ENCODE measurements at places on chromosomes 3 and 15. TPM values are rescaled to one million over a fixed set of nuclear protein-coding genes. Genes with fewer than 3 reads are reported as not detected.

The FOXB1 gene
- 0.78 TPM for total RNA-seq

The BNC1 gene
- not detected for total RNA-seq

The TMCO5A gene
- not detected for total RNA-seq

The STRA6 gene
- total RNA-seq, result not detected

The SYNPR gene
- total RNA-seq, result not detected

DNA sequence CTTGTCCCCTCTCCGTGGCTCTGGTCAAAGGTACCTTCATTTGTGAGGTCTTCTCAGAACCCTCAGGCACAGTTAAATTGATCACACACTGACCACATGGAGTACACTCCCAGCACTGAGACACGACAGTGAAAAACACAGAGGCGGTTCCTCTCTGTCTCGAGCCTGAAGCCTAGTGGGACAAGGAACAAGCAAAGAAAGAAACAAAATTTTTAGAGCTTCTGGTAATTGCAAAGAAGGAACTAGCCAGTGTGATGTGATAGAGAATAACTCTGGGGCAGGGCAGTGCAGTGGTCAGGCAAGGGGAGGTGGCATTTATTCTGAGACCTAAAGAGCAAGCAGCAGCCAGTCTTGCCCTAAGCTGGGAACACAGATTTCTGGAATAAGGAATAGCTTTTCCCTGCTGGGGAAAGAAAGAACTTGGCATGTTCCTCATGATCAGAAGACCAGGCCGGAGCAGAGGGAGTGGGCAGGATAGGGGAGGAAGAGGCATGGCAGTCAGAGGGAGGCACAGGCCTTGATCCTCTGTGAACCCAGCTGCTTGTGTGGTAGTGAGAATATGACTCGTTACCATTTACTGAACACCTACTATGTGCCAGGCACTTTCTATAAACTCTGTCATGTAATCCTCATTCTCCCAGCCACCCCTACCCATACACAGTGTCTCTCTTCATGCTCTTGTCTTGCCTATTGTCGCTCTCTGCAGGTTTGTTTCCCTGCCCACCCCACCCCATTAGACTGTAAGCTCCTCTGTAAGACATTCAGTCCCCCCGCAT is 262.3 kb upstream of the HES1 start:
- no peak for DNase-seq
- H3K4me3 ChIP-seq, result no peak overlapping the region
- H3K27me3 ChIP-seq, result peaks cover 37% of the 10 kb centered on the region

- peaks cover 50% of the 10 kb centered on the region for H3K36me3 ChIP-seq
- no peak for DNase-seq
- H3K4me1 ChIP-seq, result no peaks in the 10 kb centered on the region
- no peak overlapping the region for H3K27ac ChIP-seq
- H3K27me3 ChIP-seq, result no peaks in the 10 kb centered on the region
- no peak overlapping the region for H3K4me3 ChIP-seq
These were observed 24.5 kb downstream of the QTRT2 start for GRCh38 chr3:114081037-114081436.

DNA sequence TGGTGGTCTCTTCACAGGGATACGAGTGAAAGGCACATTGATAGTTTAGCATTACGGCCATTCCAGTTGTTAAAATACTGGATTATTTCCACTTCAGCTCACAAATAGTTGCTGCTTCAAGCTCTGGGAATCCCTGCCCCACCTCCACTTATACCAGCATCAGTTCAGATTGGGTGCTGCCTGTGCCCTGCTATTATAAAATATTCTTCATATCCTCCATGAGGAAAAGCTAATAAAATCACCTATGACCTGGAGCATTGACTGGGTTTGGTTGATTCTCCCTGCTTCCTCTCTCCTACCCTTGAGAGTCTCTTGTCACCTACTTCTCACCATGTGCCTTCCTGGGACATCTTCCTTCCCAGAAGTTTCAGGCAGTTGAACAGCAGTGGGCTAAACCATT is 529.0 kb downstream of the MCTP2 start:
- no peak for DNase-seq
- no peak overlapping the region for H3K4me3 ChIP-seq
- H3K36me3 ChIP-seq, result no peaks in the 10 kb centered on the region
- no peaks in the 10 kb centered on the region for H3K4me1 ChIP-seq
- H3K27me3 ChIP-seq, result peaks cover 3% of the 10 kb centered on the region

GRCh38 chr3:54176106-54176505 is 53.8 kb downstream of the CACNA2D3 start:
- no peaks in the 10 kb centered on the region for H3K27me3 ChIP-seq
- no peak overlapping the region for H3K27ac ChIP-seq
- DNase-seq, result no peak
- no peaks in the 10 kb centered on the region for H3K36me3 ChIP-seq
- no peaks in the 10 kb centered on the region for H3K4me1 ChIP-seq

DNA sequence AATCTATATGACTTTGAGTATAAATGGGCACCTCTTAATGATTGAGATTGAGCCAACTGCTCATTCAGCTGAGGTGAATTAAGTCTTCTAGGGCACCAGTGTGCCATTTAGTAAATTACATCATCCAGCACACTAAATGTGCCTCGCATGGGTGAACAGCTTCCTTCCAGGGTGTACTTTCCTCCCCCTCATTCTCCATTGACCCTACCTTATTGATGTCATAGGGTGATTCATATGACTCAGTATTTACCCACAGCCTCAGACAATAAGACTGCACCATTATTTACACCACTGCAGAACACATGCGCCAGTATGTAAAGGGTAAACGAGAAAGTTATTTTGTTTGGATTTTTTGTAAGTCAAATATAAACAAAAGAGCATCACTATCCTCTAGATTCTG is 185.2 kb upstream of the ARL6 start:
- H3K27me3 ChIP-seq, result no peaks in the 10 kb centered on the region
- no peak for DNase-seq
- no peaks in the 10 kb centered on the region for H3K36me3 ChIP-seq
- no peak overlapping the region for H3K27ac ChIP-seq
- H3K4me1 ChIP-seq, result no peaks in the 10 kb centered on the region

GRCh38 chr3:5032844-5033243 is 53.6 kb downstream of the BHLHE40 start:
- no peak overlapping the region for H3K4me3 ChIP-seq
- H3K36me3 ChIP-seq, result peaks cover 1% of the 10 kb centered on the region
- no peaks in the 10 kb centered on the region for H3K27me3 ChIP-seq
- DNase-seq, result no peak

DNA sequence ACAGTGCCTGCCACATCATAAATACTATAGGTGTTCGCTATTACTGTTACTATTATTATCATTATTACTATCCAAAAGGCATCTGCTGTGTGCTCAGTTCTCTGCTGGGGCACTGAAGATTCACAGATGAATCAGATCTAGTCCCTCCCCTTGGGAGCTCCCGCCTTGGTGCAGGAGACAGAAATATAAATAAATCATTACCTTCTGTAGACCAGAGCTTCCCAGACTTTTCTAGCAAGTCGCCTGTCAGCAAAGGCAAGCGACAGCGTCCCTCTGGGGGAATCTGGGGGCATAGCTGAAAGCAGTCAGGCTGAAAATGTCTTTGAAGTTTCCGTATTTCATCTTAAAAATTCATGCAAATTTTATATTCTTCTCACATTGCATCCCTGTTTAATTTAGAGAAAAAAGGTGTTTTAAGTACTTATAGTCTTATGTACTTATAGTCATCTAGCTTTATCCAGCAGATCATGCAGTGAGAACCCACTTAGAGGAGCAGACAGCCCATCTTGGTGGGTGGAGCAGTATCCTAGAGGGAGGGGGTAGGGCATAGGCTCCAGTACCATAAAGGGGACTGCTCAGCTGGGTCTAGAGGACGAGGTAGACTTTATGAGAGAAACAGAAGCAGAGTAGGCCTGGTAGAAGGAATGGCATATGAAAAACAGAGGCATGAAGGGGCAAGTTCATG is 10.4 kb upstream of the BRPF1 start:
- H3K27ac ChIP-seq, result no peak overlapping the region
- no peak for DNase-seq
- H3K36me3 ChIP-seq, result no peaks in the 10 kb centered on the region
- H3K4me1 ChIP-seq, result peaks cover 6% of the 10 kb centered on the region
- H3K27me3 ChIP-seq, result peaks cover 8% of the 10 kb centered on the region

DNA sequence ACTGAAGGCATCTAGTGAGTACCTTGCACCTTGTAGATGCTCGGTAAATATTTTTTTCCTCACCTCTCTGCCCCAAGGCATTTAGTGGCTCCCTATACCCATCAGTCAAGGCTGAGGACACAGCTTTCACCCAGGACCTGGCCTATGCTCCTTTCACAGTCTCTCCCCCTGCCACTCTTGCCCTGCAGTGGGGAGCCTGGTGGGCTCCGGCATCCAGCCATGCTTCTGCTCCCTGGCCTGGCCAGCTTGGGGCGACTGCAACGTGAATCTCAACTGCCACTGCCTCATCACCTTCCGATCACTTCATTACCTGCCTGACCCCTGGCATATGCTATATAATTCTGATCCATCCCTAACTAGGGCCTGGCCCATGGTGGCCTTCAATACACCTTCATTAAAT is 735 bp upstream of the CX3CR1 start:
- DNase-seq, result no peak
- H3K27me3 ChIP-seq, result peaks cover 11% of the 10 kb centered on the region
- H3K4me1 ChIP-seq, result peaks cover 27% of the 10 kb centered on the region
- no peak overlapping the region for H3K27ac ChIP-seq
- H3K36me3 ChIP-seq, result no peaks in the 10 kb centered on the region

- peak overlapping the region; percentile 79 for H3K27ac ChIP-seq
- no peak for DNase-seq
- H3K4me3 ChIP-seq, result peak overlapping the region; percentile 81
These were observed 16.2 kb downstream of the MBNL1 start for GRCh38 chr3:152284906-152285305.

- H3K27me3 ChIP-seq, result peaks cover 35% of the 10 kb centered on the region
- H3K36me3 ChIP-seq, result no peaks in the 10 kb centered on the region
- no peak for DNase-seq
- peak overlapping the region; percentile 80 for H3K4me3 ChIP-seq
- no peak overlapping the region for H3K27ac ChIP-seq
These were observed 888 bp downstream of the PPP2R3A start for GRCh38 chr3:135966271-135966961.
